ENCODE measurements at places on chromosomes 2 and 18.

GRCh38 chr2:217632043-217632442 lies 370.8 kb downstream of the TNS1 start:
- ATAC-seq, result no peak

DNA sequence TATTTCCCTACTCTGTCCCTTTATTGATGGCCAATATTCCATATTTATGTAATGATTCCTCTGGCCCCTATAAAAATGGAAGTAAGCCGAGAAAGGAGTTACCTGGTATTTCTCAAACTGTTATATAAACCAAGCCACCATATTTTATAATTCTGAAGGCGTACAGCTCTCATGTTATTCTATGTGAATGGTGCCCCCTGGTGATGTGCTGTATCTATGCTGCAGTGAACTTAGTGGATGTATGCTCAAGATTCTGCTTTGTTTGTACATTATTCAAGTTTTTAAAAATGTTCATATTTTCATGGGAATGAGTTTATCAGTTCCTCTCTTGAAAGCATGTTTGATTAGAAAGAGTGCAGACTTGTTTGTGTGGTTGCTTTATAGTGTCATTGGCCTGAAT lies 194.5 kb upstream of the LRRTM1 start:
- ATAC-seq, result peak; percentile 29

DNA sequence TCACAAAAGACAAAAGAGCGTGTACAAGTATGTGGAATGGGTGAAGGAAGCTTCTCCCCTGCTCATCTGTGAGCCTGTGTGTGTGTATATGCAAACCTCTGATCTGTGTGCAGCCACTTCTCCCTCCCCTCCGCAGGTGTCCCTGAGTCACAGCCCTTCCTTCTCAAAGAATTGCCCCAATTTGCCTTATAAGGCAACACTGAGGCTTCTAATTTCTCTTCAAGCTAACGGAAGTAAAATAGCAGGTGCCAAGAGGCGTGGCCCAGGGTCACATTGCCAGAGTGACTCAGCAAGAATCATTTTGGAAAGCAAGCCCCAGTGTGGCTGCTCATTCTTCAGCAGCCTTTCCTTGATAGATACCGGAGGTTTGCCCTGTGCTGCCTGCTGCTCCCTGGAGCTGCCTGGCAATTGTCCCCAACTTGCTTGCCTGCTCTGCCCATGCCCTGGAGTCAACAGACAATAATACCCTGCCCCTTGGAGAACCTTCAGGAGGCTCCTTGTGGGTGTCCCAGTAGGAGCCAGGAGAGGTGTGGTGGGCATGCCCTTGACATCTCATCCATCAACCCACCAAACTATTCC lies 37.3 kb upstream of the BMP10 start:
- ATAC-seq, result peak; percentile 95

- ATAC-seq, result no peak
Measured at GRCh38 chr2:145689277-145689676, 1169.4 kb upstream of the ZEB2 start.

DNA sequence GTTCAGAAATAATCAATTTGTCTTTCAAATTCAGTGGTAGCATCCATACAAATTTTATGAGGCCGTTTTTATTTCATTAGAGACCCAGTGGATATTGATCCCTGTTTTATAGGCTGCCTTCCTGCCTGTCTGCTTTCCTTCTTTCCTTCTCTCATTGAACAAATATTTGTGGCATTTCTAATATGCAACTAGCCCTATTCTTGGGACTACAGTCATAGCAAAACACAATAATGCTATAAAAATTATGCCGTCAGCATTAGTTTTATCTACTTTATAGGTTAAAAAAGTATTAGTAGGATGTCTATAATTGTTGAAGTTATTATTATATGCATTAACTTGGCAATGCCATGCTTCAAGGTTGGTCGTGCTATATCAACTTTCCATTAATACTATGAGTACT lies 2037.8 kb upstream of the LRRTM1 start:
- ATAC-seq, result no peak

Data from motor neuron (in vitro differentiated cells).